Activated T-cell treated with anti-CD3 and anti-CD28 coated beads for 4 hours (primary cell): ENCODE measurements at places on chromosomes 3 and 15.

- DNase-seq: no peak
Observed at GRCh38 chr3:116238846-116239565, 206.3 kb downstream of the LSAMP start.

- no peak for DNase-seq
Observed at GRCh38 chr3:73536952-73537351, 87.8 kb downstream of the PDZRN3 start.

DNA sequence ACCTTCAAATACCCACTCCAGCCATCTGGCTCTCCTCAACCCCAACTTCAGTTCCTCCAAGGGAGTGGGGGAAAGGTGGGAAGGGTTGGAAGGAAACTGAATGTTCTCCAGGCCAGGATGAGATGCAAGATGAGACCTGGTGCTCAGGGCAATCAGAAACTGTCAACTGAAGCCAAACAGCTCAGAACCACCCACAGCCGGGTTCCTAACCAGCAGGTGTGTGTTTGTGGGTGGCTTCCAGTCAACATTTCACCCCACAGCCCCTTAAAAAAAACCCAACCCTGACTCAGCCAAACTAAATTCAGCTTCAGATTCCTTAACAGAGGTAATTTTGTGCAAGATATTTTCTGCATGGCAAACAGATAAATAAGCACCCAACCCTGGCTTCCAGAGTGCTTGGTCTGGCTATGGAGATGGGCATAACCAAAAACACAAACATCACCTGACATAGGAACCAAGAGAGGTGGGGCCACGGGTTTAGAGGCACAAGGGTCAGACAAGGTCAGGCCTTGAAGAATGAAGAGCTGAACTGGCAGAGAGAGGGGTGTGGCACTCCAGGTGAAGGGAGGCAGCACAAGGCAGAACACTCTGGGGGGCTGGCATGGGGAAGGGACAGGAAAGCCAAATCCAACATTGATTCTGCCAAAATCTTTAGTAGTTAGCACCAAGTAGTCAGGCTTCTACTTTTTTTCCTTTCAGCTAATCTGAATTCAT is 34.7 kb downstream of the ZNF445 start:
- no peak for DNase-seq

DNA sequence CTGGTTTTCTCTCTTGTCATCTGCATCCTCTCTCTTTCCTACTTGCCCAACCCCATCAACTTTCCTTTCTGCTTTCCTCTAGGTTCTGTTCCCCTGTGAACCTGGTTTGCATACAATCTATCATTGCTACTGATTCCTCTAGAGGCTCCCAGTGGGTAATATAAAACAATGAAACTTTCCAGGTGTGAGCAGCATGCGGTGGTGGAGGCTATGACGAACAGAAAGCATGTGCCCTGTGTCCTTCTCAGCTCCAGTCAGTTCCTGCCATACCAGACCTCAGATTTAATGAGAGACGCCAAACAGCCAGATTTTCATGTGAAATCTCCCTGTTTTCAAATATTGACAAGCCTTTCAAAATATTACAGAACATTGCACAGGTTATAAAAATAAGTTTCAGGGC is 3.5 kb upstream of the ACAP2 start:
- no peak for DNase-seq

GRCh38 chr3:196810963-196811581 is 56.6 kb upstream of the SENP5 start:
- DNase-seq: no peak

GRCh38 chr15:65365229-65365628 is 12.6 kb downstream of the IGDCC3 start:
- DNase-seq: no peak

DNA sequence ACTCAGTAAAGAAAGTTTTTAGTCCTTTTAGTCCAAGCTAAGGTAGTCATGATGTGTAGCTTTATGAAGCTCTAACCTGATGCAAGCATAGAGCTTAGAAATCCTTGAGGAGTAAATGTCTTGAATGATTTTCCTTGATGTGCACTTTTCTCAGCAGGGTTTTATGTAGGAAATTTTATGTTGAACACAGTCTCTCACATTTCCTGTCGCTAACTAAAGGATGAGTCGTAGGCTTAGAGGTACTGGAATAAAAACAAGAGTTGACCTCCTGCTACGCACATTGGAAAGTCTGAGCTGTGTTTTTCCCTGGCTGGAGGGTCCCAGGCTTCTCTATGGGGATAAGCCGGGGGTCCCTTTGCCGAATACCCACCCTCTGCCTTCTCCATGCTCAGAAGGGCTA is 34.7 kb upstream of the ZPLD1 start:
- DNase-seq: no peak

GRCh38 chr15:92409006-92409405 is 15.3 kb downstream of the ST8SIA2 start:
- DNase-seq: no peak

DNA sequence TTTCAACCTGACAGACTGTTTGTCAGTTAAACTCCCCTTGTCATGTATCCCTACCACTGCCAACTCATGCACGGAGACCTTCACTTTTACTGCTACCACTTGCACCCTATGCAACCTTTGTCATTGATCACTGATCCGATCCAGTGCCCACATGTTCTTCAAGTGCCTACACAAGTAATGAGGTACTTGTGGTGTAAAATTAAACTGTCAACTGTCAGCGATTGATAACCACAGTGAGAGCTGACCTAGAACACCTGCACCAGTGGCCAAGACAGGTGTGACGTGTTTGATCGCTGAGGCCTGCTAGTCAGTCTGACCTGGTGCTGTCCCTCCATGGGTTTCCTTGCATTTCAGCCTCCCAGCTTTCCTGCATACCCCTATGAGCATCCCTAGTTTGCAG is 55.6 kb downstream of the MECOM start:
- DNase-seq: no peak

DNA sequence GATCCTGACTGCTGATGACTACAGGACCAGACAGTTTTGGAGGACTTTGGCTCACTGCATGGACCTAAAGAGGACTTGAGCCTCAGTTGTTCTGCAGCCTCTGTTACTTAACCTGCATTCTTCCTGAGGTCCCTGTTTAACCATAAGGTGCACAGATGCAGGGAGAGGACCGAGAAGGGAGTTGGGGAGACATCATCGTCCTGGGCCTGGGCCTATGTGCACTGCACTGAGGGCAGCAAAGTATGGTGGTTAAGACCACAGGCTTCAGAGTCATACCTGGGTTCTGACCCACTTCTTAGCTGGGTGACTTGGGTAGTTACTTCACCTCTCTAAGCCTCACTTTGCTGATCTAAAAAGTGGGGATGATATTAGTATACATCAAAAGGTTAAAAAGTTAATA is 21.9 kb downstream of the KY start:
- DNase-seq: no peak

GRCh38 chr3:9955611-9956352 is 3.6 kb upstream of the PRRT3 start:
- no peak for DNase-seq

DNA sequence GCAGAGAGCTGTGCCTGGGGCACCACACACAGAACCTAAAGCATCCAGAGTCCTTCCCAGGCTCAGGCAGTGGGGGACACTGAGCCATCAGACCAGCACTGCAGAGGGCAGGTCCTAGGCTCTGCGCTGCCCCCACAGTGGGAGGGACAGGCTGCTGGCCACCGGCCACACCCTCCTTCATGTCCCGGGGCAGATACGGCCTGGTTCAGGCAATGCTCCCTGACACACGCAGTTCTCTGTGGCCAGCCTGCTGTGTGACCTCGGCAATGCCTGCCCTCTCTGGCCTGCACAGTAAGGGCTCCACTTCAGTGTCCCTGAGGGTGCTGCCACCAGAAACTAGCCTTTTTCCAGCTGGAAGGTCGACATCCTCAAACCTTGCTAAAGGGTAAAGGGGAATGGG is 12.4 kb downstream of the LINGO1 start:
- DNase-seq: no peak

- no peak for DNase-seq
Observed at GRCh38 chr15:92811148-92811913, 88.8 kb upstream of the CHD2 start.

GRCh38 chr3:73653877-73654276 is 29.1 kb upstream of the PDZRN3 start:
- DNase-seq: no peak

- DNase-seq: no peak
Observed at GRCh38 chr15:92930054-92930621, 30.0 kb downstream of the CHD2 start.

DNA sequence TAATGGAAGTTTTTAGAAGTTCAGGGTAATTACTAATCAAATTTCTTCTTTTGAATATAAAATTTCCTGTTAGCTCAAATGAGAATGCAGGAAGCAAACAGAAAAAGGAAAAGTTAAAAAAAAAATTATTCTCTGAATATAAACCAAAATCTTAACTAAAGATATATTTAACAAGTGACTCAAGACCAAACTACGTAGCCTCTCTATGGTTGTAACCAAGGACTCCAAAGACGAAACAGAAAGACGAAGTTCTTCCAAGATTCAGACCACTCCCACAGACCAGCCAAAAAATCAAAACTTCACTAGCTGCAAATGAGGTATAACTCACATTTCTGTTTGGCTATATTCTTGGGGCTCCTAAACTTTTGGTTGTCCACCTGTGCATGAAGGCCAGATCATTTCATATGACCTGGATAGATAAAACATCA is 846.5 kb upstream of the ALCAM start:
- no peak for DNase-seq

DNA sequence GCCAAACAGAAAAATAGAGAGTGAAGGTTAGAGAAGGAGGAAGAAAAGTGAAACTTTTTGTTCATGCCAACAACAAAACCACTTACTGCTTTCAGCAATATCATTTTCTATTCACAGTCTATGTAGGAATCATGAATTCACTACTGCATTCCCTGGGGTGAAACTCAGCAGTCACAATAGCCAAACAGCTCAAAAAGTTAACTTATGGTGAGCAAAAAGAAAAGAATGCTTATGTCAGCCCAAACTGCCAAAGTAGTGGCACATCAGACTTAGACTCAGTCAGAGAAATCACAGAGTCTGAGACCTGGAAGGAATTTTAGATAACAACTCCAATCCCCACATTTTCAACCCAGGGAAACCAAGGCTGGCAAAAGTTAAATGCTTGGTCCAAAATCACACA is 238.7 kb upstream of the TMCO5A start:
- no peak for DNase-seq

GRCh38 chr3:153215966-153216365 is 53.9 kb downstream of the RAP2B start:
- no peak for DNase-seq

DNA sequence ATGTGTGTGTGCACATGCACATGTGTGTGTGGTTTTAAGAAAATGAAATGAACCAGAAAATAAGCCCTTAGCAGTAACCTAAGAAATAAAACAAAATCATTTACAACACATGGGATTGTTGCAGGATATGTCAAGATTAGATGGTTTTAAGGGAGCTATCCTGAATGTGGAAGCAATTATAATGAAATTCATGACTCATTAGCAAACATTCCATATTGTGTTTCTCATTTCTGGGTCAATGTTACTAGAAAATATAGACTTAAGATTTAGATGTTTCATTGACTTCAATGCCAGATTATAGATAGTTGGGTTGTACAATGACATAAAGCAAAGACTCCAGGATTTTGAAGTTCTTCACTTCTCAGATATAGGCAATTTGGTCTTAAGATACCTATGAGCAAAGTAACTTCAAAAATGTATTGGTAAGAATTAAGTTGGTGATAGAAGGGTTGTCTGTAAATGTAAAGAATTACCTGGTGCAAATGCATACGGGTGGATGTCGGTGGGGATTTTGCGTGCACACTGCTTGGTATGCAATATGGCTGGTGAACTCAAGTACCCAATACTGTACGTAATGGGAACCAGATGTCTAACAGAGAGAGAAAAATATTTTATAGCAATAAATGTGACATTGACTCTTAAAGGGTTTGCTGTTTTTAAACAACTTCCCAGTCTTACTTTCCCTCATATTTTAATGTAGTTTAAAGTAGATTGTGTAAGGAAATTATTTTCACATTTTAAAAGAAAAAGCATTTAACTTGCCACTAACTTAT is 53.9 kb upstream of the NR2F2 start:
- no peak for DNase-seq

- peak; percentile 27 for DNase-seq
Observed at GRCh38 chr3:47475029-47475569, 642 bp downstream of the SCAP start.

GRCh38 chr3:110164632-110165369 is 827.5 kb upstream of the DPPA4 start:
- DNase-seq: no peak

- no peak for DNase-seq
Observed at GRCh38 chr15:75397494-75397893, 29.1 kb upstream of the MAN2C1 start.

GRCh38 chr3:196141052-196141865 is 59.4 kb upstream of the TFRC start:
- no peak for DNase-seq

DNA sequence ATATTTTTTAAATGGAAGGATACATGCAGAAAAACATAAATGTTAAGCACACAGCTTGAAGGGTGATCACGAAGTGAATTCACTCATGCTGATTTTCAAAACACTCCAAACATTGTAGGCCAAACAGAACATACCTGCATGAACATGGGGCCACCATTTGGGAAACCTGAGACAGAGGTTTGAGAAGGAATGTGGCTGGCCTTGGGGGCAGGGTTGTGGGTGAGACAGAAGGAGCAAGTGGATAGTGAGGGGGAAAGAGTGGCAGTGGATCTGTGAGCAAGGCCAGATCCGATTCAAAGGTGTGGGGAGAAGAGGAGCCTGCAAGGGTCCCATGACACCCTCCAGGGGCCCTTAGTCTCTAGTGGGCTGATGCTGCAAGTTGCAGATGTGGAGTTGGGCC is 94.9 kb downstream of the HMG20A start:
- DNase-seq: no peak

- no peak for DNase-seq
Observed at GRCh38 chr3:85572426-85572825, 613.6 kb downstream of the CADM2 start.

DNA sequence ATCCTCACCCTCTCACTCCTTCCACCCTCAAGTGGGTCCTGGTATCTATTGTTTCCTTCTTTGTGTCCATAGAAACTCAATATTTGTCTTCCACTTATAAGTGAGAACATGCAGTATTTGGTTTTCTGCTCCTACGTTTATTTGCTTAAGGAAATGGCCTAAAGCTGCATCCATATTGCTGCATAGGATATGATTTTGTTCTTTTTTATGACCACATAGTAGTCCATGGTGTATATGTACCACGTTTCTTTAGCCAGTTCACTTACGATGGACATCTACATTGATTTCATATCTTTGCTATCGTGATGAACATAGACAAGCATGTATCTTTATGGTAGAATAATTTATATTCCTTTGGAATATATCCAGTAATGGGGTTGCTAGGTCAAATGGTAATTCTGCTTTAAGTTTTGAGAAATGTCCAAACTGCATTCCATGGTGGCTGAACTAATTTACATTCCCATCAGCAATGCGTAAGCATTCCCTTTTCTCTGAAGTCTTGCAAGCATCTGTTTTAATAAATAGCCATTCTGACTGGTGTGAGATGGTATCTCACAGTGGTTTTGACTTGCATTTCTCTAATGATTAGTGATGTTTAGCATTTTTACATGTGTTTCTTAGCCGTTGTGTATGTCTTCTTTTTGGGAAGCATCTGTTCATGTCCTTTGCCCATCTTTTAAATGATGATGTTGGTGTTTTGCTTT is 650.2 kb downstream of the ZNF385D start:
- no peak for DNase-seq

GRCh38 chr3:61839256-61839655 is 277.9 kb downstream of the PTPRG start:
- DNase-seq: no peak

- no peak for DNase-seq
Observed at GRCh38 chr3:42216302-42216701, 49.7 kb downstream of the CCK start.
